NCI-H1417 (cell line): ENCODE measurements at places on chromosomes 16 and 17.
A peak's percentile ranks its signal among the peaks of the same experiment; 100 is the strongest.

DNA sequence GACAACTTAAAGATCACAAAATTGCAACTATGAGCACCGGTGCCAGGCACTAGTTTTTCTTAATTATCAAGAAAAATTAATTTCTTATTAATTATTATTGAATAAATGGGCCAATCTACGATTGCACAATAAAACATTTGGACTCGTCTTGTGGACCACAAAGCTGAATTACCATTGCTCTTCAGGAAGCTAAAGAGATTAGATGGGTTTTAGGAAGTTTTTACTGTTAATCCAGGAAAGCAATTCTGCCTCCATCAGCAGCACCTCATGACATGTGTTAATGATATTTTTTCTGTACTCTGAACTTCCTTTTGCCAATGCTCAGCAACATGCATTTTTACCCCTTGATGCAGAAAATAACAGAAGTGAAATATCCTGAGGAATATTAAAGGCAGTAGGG, 37.9 kb downstream of the HS3ST3A1 start:
- DNase-seq: no peak

GRCh38 chr17:50841949-50842354, 6.6 kb downstream of the WFIKKN2 start:
- peak; percentile 60 for DNase-seq

DNA sequence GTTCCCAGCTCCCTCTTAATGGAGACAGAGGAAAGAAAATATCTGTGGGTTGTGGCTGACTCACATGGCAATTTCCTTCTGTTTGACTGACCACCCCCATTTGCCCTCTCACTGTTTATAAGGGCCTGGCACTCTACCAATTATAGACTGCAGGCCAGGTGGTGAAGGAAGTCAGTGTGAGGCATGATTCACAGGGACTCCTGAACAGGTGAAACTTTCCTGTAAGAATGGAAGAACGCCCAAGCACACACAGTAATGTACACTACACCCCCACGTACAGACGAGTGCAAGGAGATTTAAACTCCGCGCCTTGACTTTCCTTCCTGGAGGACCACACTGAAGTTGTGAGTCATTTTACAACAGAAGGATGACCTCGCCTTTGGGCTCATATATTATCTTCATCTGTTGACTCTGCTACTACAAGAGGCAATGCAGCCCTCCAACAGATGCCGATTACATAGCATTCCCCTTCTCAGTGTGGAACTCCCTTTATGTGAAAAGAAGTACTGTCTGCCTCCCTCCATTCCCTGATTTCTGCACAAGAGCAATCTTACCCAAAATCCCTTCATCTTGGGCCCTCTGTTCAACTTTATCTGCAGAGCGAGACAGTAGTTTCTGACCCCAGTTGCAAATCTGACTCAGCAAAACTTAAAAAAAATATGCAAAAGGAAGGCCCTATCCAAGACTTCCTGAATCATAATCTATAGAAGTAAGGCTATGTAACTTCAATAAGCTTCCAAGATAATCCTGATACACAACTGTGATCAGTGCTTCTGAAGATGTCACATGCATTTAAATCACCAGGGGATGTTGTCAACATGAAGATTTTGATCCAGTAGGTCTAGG, 163.6 kb downstream of the SHISA6 start:
- no peak for DNase-seq

- no peak for DNase-seq
Observed at GRCh38 chr17:8632061-8632460, 1.5 kb upstream of the MYH10 start.

DNA sequence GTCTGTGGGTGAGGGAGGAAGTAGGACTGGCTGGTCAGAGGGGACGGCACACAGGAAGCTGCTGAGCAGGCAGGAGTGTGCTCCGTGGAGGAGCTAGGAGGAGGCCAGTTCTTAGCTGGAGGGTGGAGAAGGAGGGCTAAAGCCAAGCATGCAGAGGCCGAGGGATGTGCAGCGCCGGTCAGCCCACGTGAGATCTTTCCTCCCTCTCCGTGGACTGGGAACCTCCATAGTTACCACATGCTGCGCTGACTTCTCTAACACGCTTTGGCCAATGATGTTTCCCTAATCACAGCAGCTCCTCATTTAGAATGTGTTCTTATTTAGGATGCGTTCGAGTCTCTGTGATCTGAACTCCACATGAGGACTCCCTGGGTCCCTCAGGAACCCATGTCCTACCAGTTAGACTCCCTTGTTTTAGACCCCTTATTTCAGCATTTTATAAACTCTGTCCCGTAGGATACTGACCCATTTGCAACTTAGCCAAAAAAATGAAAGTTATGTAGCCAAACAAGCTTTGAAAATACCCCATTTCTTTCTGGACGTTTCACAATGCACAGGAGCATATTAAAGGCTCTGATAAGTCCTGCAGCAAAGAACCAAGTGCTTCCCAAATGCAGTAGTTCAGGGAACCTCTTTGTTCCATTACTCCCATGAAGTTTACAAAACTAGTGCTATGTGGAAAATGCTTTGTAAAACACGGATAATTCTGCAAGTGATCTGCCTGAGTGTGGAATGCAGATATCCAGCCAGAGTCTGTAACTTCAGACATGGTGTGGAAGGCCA, 51.4 kb downstream of the IRF8 start:
- no peak for DNase-seq

DNA sequence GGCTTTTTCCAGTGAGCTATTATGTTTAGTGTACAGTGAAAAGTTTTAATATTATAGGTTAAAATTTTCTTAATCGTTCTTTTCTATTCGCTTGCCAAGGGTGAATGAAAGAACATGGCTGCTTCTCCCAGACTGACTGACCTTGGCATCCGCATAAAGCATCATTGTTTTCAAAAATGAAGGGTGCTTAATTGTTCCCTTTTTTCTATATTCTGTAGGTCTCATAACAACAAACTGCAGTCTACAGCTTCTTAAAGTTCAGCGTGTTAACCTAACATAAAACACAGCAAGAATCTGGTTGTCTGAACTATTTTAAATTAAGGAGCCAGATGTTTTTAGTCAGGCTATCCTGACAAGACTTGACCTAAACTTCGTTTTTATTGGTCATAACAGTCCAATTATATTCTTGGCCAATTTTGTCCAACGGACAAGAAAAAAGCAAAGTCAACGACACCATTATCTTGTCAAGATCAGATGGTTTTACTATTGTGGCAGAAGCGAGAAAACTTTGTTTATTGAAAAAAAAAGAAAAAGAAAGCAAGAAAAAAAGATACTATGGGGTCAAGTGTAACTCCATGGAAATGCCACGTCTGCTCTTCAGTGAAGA, 14.1 kb downstream of the C17orf58 start:
- no peak for DNase-seq
